ENCODE measurements at places on chromosomes 3 and 15.

GRCh38 chr3:168260859-168261258, 165.1 kb upstream of the GOLIM4 start:
- no peak for DNase-seq

DNA sequence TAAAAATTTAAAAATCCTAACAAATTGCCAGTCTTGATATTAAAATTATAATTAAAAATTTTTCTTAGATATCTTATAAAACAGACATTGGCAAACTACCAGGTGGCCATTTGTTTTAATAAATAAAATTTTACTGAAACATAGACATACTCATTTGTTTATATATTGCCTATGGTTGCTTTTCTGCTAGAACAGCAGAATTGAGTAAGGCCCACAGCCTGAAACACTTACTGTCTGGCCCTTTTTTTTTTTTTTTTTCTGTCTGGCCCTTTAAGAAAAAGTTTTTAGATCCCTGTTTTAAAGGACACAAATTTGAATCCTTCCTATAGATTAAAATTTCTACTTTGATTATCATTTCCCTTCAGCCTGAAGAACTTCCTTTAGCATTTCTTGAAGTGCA, 60.5 kb upstream of the CTDSPL2 start:
- no peak for DNase-seq

- no peak for DNase-seq
Observed at GRCh38 chr3:27342267-27342666, 26.9 kb downstream of the NEK10 start.

DNA sequence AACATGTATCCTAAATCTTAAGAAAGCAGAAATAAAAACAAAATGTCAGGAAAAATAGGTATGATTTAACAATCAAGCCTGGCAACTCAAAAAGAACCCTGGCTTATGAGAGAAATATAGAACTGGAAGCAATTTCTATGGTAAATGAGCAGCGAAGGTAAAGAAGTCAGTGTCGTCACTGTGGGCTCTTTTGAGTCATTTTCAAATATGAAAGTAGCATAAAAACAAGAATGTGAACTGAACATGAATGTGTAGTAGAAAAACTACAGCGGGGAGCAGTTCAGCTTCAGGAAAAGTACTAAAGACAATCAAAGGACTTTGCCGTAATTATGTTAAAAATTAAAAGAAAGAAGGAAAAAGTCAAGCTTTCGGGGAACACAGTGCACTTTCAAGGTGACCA, 17.5 kb downstream of the LSG1 start:
- DNase-seq = no peak

GRCh38 chr3:36969540-36970432, 23.1 kb downstream of the EPM2AIP1 start:
- DNase-seq = peak; percentile 93

- no peak for DNase-seq
Observed at GRCh38 chr3:13881536-13882410, 1.9 kb upstream of the WNT7A start.

Data from NCI-H510A treated with DMSO at 0.1 percent for 48 hours (cell line).